ENCODE measurements at places on chromosomes 5 and 9.
A peak's percentile ranks its signal among the peaks of the same experiment; 100 is the strongest.

DNA sequence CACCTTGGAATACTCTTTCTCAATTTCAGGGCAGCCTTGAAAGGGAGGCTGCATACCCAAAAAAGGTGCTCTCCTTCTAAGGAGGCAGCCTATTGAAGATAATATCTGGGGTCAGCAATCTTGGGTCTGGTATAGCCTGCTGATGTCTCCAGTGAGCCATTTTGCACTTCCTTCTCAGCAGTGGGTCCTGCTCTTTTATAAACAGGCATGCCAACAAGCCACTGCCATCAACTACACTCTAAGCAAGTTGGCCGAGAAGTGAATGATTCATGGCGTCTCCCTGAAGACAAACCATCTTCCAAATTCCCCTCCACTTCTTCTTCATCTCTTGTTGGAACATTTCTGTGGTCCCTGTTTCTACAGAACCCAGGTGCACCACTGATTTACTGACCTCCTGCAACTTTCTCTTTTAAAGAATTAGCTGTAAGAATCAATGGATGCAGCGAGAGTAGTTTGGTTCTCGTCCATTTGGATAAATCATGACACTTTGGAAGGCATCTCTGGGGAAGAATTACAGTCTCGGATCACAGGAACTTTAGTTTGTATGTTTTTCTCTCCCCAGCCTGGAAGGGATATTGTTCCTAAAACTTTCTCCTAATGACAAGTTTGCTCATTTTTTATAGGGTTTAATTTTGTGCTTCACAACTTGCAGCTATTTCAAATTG is 108.3 kb downstream of the INSYN2B start:
- no peak for DNase-seq

DNA sequence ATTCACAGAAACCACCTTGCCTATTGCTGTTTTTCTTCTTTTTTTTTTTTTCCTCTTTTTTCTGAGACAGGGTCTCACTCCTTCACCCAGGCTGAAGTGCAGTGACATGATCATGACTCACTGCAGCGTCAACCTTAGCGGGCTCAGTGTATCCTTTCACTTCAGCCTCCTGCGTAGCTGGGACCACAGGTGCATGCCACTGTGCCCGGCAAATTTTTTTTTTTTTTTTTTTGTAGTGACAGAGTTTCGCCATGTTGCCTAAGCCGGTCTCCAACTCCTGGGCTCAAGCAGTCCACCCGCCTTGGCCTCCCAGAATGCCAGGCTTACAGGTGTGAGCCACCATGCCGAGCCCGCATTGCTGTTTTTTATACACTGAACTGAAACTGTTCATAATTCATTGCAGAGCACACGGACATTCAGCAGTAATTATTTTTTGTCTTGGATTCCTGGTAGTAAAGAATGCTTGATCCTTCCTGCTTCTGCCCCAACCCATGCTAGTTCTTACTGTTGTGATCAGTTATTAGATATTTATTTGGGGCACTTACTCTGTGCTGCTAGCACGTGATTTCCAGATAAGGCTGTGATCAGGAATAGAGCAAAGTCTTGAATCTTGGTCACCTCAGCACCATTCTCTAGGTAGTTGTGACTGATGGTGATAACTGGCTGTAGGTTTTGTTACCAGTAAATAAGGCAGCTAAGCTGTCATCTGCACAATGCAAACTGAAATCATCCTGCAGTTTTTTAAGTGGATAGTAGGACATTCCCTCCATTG is 14.0 kb downstream of the MAP3K1 start:
- DNase-seq: no peak

- DNase-seq: no peak
These were observed 30.6 kb upstream of the IQGAP2 start for GRCh38 chr5:76372323-76373054.

DNA sequence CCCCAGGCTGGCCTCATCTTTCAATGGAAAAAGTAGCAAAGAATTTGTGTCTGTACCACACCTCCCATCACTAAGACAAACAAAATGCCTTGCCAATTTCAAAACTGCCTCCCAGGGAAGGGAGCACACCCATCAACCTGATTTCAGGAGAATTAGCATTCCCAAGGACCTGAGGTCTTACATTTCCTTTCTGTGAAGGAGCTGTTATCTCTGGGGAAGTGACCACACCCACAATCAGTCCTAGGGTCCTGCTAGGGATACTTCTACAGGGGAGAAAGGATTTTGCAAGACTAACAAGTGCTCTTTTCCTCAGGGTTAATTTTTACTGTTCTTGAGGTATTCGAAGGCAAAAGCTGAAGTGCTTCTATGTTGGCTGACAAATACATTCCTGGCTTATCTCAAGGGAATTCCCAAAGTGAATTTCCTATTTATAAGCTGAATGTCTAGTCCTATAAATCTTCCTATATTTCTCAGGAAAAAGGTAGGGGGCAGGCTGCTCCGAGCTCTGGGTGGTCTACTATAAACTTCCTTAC is 97.4 kb upstream of the ITGA1 start:
- DNase-seq: no peak

DNA sequence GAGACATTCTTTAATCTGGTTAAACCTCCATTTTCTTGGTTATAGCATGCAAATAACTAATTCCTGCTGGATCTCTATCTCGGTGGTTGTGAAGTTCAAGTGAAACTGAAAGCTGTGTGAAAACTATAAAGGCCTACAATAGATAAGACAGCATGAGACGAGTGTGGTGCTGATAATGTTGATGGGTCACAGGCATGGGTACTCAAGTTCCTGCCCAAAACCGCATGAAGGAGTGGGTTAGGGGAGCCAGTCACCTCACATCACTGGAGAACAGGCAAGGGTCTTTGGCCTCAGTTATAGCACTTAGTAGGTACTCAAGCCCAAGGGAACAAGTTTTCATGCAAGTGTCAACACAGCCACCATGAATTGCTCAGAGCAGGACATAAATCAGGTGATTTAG is 16.7 kb downstream of the HMHB1 start:
- DNase-seq: no peak

- DNase-seq: no peak
These were observed 44.1 kb upstream of the EQTN start for GRCh38 chr9:27340961-27341511.

DNA sequence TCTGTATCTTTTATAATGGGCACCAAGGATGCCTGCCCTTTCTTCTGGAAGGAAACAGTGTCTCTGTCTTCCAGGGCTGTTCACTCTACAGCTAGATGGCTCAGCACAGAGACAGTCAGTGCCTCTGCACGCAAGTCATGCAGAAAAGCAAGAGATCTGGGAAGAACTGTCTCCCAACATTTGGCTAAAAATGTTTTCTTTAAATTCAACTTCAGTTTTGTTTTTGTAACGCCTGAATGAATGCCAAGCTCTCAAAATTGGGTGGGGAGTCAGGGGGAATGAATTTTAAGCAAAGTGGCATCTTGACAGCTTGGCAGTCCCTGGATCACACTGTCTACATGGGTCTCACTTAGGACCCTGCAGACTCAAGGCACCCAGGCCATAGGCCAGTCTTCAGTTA is 12.6 kb downstream of the OLFML2A start:
- DNase-seq: no peak

- DNase-seq: no peak
These were observed 265.8 kb upstream of the TRPC7 start for GRCh38 chr5:136631186-136631585.

GRCh38 chr5:135553688-135554462 is 18.1 kb upstream of the NEUROG1 start:
- peak; percentile 34 for DNase-seq

DNA sequence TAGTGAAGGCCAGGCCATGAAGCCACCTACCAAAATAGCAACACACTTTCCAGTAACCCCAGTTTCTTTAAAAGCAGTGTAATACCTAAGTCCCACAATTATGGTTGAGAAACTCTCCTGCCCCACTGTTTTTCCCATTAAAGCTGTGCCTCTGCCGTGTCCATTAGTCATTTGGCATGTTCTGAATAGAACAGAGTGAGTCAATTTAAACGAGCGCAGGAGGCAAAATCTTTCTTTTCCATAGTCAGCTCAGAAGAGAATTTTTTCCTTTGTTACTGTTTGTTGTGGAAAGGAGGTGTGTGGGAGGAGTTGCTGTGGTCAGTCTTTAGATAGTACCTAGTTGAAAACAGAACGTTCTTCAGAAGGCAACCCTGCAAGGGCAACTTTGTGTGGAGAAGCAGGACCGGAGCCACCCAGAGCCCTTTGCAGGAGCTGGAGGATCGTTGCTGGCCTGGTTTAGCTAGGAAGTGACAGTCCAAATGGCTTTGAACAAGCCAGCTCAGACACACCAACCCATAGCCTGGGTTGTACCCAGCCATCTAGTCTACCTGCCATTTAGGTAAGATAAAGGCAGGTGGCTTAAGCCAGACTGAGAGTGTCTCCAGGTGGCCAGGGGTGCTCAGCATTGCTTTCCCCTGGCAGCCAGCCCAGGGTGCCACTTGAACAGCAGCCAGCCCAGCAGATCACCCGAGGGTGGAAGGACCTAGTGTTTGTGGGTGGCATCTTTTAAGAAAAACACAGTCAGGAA is 30.4 kb downstream of the GADD45G start:
- no peak for DNase-seq

DNA sequence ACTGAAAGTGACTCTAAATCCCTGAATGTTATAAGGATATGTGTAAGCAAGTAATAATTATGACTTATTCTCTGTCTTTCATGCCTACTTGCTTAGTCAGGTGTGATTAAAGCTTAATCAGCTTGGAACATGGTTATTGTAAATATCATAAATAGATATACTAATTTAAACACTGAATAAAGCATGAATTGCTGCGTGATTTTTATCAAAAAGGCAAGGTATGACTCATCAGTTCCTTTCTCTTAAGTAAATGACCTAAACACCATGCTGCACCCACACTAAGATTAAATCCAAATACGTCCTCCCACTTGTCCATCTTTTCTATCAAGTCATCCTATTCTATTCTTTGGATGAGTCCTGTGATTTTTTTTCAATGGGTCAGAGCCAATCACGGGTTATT is 124.6 kb upstream of the MTAP start:
- DNase-seq: no peak

- no peak for DNase-seq
These were observed 36.8 kb downstream of the EGR1 start for GRCh38 chr5:138502121-138502520.

DNA sequence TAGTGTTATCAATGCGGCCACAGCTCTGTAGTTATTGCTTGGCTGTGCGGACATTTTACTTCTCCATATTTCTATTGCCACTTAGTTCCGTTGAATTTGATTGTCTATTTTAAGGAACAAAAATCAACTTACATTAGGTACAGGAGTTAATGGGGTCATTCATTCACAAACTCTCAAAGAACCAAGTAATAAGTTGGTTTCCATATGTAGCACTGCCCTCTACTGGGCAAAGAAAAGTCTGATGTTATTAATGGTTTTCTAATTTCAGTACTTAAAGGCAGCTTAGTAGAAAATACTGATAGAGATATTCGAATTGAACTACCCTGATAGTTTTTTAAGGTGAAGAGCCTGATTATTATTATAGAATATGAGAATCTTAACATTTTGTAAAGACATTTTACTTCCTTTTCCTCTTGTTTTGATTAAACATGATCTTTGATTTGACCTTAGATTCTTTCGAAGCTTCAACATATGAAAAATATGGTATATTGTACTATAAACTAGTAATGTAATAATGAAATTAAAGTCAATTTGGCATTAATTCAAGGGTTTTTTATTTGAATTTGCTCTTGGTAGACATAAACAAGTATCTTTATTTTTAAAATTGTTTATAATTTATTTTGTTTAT is 119.5 kb upstream of the CTNND2 start:
- DNase-seq: peak; percentile 35

- DNase-seq: no peak
These were observed 5.6 kb downstream of the GOLPH3 start for GRCh38 chr5:32168460-32169033.

DNA sequence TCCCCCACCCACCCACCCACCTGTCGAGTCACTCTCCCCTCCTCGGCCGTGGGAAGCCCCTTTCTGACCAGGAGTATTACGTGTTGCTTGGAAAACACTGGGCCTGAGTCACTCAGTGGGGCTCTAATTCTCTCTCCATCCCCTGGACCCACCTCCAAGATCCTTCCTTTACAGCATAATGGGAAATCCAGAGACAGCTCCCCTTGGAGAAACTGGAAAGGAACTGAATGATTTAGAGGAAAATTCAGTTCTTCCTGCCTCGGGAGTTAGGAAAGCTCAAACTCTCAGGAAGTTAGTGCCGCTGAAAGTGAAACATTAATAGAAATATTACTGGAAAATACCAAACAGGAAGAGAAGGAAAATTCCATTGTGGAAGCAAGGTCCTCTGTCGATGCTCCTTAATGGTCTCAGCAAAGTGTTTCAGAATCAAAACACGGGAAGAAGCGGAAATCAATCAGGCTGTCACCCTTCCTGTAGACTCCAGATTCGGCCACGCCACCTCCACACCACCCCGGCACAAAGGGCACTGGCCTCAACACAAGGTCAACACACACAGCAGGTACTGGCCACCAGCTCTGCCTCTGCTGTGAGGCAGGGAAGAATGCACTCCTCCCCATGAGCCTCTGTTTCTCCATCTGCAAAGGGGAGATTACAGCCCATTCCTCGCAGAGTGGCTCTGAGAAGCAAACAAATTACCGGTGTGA is 9.6 kb downstream of the SHB start:
- DNase-seq: no peak

DNA sequence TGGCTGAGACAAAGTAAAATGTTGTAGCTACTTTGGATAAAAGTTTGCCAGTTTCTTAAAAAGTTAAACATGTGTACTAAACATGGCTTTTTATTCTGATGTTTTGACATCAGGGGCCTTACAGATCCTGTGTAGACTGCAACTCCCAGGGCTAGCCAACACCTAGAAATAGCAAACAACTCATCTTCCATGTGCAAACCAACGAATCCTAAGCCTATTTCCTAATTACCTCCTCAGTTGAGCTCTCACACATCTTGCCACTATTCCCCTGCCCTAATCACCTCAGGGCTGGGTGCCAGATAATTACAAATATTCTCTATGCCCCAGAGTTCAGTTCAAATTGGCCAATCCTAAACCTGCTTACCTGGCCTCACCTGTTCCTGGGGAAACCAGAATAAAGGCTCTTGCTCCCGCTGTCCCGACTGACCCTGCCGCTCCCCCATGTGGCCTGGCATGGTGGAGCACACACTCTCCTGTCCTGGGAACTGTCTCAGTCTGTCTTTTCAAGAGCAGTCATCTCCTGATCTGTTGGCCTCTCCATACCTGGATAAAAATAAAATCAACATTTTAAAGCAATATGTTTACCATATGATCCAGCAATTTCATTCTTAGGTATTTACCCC is 37.1 kb upstream of the FAM169A start:
- DNase-seq: peak; percentile 31

GRCh38 chr5:142726188-142726731 is 40.4 kb upstream of the FGF1 start:
- no peak for DNase-seq

DNA sequence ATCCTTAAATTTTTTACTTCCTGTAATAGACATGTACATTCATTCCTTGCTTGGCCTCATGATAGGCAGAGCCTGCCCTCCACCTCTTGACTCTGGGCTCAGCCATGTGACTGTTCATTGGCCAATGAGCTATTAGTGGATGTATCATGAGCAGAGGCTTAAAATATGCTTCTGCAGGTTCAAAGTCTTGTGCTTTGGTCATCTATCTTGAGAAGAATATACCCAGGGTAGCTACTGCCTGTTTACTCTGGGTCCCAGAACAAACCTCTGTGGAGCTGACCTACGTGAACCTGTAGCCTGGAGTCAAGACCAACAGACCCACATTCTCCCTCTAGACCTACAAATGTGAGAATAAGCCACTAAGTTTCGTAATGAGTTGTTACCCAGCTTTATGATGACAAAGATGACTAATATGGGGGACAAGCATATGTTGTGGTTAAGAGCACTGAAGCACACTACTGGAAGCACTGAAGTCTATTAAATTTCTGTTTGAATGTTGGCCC is 244.4 kb downstream of the MAST4 start:
- no peak for DNase-seq
